M059J (cell line): ENCODE measurements at places on chromosomes 7 and 10. TPM values are rescaled to one million over a fixed set of nuclear protein-coding genes. Genes with fewer than 3 reads are reported as not detected.

DNA sequence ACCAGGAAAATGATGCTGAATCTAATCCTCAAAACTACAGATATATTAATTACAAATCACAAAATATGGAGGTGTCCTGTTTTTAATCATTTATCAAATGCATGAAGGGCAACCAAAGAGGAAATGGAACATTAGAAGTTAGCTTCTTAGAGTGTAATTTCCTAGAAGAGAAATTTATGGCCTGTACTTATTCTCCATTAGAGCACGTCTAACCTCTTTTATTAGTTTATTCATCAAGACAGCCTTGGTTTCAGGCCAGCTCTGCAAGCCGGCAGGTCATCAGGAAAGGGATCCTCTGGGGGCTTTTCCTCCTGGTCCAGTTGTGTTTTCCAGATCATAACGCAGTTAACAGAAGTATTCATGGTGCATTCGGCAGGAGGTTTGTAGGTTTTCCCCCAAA is 517.6 kb downstream of the KCNMA1 start:
- no peak for DNase-seq

GRCh38 chr7:41024126-41024525 is 678.8 kb downstream of the INHBA start:
- peak; percentile 44 for DNase-seq

GRCh38 chr10:110528224-110528996 is 30.7 kb downstream of the DUSP5 start:
- no peak for DNase-seq

- DNase-seq: no peak
Observed at GRCh38 chr7:30925117-30925516, 13.5 kb downstream of the AQP1 start.

Gene ADCY1
- total RNA-seq: 2.5 and 4.0 TPM in 2 replicates

GRCh38 chr7:141027043-141027442 is 12.3 kb upstream of the MRPS33 start:
- no peak for DNase-seq

DNA sequence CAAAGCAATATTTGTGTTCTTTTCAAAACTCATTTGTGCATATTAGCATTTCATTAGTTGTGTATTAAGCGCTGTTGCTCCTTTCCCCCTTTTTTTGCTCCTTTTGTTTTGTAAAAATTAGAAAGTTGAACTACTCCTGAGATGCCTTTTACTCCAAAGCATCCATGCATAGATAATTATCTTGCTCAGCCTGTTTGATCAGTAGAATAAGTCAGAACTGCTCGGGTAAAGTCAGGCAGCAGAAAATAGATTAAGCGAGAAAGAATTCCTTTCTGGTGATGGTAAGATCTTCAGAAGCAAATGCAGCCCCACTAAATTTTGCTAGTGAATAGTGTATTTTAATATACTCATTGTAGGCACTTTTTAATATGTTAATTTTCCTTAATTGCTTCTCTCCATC is 227.1 kb downstream of the TEX36 start:
- DNase-seq: no peak

Gene DDC
- total RNA-seq: not detected in 2 replicates

DNA sequence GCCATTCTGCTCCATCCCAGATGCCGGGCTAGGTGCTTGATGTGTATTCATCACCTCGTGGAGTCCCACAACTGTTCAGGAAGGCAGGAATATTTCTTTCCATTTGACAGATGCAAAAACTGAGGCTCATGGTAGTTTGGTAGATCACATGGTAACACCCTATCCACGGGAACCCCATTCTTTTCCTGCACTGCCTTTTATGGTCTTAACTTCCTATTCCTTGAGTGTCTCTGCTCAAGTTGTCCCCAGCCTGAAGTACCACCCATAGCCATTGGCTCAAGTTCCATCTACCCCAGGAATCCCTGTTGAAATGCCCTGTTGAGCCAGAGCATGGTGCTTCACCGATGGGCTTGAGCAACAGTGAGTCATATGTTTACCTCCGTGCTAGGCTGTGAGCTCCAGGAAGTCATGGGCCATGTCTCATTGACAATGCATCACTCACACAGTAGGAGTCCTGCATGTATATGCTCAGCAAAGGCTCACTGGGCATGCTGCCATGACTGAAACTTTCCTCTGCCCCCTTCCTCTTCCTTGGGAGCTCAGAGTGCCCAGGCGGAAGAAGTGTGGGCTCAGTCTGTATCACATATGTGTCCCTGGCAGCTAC is 71.7 kb upstream of the ADAM12 start:
- DNase-seq: peak; percentile 99

DNA sequence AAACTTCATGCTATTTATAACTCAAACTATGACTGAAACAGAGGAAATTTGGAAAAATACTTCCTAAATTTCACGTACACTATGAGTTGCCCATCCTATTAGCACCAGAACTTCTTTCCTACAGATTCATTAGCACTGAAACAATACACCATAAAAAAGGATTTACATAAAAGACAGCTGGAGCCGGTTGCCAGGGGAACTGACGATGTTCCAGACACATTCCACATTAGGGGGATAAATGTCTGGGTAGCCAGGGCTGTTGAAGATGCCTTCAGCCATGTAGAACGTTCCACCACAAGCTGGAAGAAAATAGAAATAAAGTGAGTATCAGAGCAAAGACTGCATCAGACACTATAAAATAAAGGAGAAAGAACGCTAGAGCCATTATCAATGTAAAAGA is 129.8 kb upstream of the RSU1 start:
- DNase-seq: no peak

- DNase-seq: no peak
Observed at GRCh38 chr10:125799451-125800182, 23.4 kb downstream of the UROS start.

DNA sequence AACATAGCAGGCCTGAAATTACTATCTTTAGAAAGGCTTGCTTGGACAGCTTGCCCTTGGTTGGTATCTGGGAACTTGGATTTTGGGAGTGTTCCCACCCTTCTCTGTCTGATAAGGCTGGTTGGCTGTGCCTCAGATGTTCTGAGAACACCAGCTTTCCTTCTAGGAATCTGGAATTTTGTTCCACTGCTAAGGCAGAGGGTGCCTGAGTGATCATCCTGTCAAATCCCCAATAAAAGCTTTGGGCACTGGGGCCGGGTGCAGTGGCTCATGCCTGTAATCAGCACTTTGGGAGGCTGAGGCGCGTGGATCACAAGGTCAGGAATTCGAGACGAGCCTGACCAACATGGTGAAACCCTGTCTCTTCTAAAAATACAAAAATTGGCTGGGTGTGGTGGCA is 5.0 kb downstream of the TRUB1 start:
- DNase-seq: no peak

GRCh38 chr10:26323219-26323618 is 106.6 kb downstream of the GAD2 start:
- no peak for DNase-seq

GRCh38 chr10:47020471-47020870 is 109.2 kb downstream of the PTPN20 start:
- peak; percentile 49 for DNase-seq

DNA sequence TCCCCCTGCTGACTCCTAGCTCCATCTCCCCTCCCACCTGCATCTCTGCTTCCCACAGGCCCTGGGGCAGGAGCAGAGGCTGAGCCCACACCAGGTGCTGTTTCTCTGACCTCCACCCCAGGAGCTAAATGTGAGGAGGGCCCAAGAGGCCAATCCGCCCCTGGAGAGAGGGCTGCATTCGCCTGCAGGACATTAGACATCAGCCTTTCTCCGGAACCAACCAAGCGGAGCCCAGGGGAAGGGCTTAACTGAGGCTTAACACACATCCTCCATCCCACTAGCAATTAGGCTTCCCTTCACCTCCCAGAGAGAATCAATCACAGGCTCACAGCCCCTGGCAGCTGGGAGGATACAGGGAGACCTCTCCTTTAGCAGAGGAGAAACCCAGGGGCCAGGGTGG is 50.5 kb downstream of the SH3PXD2A start:
- no peak for DNase-seq

DNA sequence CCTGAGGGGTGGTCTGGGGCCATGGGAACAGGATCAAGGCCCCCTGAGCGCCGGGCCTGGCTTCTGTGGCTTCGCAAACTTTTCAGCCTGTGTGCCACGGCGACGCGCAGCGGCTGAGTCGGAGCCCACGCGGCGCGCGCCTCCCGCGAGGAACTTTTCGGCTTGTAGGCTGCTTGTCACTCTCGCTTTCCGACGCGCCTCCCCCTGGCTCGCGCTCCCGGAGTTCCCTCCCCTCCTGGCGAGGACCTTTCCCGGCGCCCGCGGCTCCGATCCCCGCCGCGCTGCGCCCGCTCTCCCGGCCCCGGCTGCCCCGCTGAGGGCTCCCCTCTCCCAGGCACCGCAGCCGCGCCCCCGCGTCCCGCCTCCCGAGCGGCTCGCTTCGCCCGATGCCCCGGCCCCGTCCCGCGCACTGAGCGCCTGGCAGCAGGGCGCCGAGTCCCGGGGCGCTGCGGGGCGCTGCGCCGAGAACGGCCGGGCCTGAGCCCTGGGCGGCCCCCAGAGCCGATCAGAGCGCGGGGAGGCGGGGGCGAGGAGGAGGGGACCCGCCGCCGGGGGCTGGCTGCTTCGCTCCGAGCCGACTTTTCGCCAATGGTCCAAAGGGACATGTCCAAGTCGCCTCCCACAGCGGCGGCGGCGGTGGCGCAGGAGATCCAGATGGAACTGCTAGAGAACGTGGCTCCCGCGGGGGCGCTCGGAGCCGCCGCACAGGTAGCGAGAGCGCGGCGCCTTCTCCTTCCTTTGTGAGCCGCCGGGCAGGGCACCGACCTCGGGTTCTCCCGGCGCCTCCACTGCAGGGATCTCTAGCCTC is at the start of gene CACNB2:
CACNB2 (plus strand) TSS at position 276 of the 808 bp plus-strand sequence.
- peak; percentile 22 for DNase-seq

DNA sequence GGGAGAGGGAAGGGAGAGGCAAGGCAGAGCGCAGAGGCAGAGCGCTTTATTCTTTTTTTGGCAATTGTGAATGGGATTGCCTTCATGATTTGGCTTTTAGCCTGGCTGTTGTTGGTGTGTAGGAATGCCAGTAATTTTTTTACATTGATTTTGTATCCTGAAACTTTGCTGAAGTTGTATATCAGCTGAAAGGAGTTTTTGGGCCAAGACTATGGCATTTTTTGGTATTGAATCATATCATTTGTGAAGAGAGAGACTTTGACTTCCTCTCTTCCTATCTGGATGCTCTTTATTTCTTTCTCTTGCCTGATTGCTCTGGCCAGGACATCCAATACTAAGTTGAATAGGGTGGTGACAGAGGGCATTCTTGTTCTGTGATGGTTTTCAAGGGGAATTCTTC is 291.3 kb downstream of the REEP3 start:
- no peak for DNase-seq

Gene SSMEM1
- total RNA-seq: not detected in 2 replicates

GRCh38 chr10:43781480-43782361 is 133.0 kb upstream of the ZNF32 start:
- DNase-seq: peak; percentile 84

- peak; percentile 78 for DNase-seq
Observed at GRCh38 chr10:8392216-8392615, 337.7 kb downstream of the GATA3 start.
